HL-60 (cell line): ENCODE measurements at places on chromosomes 2 and 18.

DNA sequence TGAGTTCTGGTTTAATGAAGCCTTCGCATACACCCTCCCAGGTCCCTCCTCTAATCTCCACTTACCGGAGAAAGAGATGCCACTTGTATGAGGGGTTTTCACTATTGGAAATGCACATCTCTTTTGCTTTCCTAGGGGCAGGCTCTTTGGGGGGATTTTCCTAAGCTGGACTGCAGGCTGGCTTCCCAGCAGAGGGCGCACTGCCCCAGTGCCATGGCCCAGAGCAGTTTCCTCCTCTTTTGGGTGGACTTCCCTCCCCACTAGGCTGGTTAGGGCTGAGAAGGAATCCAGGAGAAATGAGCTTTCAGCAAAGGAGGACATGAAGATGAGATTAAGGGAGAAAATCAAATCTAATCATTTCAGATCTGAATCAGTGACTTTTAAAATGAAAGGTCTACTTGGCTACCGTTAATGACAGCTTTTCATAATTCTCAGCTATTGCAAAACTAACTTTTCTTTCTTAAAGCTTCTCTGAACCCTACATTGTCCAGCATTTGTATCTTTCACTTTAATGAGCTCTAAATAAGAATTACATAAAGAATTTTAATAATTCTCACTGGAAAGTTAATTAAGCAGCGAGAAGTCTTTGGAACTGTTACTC lies 784.1 kb upstream of the FANCL start:
- DNase-seq: peak; percentile 22

DNA sequence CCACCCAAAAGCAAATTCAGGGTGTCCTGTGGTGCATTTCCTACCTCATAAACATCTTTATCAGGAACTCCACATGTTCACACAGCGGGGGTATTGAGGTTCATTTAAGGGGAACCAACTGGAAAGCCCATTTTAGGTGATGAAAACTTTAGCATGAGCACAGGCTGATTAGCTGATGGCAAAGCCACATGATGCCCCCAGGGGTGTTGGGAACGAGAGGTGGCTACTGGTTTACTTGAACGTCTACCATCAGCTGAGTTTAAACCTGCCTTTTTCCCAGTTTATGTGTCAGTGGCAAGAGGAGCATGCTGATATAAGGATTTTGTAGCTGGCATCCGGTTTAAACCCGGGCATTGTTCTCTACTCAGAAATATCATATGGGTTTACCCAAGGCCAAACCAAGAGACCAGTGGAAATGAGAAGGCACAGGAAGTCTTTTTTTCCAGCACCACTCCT lies 54.5 kb upstream of the UPP2 start:
- DNase-seq: no peak

- DNase-seq: no peak
Measured at GRCh38 chr2:45885171-45885621, 233.7 kb downstream of the PRKCE start.

DNA sequence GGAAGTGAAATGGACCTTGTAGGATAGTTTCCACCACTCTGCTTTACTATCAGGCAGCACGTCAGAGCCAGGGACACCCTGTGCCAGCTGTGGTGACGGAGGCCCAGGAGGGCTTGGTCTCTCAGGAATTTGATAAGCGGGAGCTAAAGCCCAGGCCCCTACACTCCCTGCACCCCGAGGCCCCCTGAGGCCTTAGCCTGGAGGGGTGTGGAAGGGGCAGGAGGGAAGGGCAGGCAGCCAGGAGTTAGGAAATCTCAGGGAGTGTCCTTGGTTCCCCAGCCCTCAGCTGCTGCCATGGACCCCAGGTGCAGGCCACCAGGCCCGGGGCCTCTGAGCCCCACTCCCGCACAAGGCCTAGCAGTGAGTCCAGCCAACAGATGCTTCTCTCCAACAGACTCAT lies 38.2 kb downstream of the PDIA6 start:
- DNase-seq: no peak

- no peak for DNase-seq
Measured at GRCh38 chr18:42179542-42180121, 224.6 kb downstream of the PIK3C3 start.

GRCh38 chr2:179020156-179020750 lies 29.7 kb downstream of the CCDC141 start:
- peak; percentile 29 for DNase-seq

DNA sequence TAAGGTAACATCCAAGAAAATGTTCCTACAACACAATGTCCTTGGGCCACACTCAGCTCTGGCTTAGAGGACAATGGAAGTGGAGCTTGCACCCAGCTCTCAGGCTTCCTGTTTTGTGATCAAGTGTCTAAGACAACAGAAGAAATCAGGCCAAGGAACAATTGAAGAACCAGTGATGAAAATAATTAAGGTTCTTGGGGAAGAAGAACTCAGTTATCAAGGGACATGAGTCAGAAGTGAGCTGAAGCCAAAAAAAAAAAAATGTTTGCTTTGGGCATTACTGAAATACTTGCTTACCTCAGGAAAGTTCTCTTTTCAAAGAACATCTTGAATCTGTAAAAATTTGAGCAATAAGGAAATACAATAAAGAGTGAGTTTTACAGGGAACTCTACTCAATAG lies 299.0 kb downstream of the FBXO15 start:
- no peak for DNase-seq

DNA sequence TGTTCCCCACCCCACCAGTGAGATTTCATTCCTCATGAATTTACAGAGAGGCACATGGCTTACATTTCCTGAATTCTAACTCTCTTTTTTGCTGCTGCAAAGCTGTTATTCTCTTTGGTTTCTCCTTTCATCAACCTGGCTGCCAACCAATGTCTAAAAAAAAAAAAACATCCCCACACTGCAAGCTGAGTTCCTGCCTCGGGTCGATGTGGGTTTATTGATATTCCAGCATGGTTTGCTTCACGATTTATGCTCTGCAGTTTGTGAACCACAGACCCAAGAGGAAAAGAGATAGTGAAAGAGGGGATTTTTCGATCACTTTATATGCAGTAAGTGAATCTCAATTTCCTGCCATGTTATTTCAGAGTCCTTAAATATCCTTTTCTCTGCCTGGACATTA lies 363.6 kb downstream of the LPIN1 start:
- DNase-seq: no peak

GRCh38 chr2:74695663-74696062 lies 41.6 kb downstream of the SEMA4F start:
- no peak for DNase-seq

DNA sequence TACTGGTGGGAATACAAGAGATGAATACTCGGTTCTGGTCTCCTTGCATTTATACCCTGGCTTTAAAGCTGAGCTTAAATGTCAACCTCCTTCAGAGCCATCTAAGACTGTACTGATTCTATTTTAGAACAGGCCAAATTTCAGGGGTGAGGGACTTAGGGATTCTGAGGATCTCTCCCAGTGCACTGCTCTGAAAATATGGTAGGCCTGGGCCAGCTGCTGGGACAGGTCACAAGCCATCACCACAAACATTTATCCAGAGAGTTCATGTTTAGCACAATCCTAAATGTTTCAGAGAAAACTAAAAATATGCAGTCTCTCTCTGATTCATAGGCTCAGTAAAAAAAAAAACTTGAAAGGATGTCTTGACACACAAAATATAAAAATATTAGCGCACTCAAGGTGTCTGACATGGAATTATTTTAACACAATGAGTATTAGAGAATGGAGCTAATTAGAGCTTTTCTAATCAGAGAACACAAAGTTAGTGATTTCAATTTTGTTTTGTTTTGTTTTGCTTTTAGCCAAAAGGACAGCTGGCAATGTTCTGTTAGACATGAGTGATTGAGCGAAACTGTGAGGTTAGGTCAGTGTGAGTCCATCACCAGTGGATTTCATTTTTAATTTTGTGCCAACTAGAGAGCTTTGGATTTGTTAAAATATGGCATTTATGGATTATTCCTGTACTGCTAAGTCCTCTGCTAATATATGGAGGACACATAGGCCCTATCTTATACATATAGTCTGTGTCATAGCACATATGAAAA lies 38.8 kb downstream of the MFSD6 start:
- no peak for DNase-seq

DNA sequence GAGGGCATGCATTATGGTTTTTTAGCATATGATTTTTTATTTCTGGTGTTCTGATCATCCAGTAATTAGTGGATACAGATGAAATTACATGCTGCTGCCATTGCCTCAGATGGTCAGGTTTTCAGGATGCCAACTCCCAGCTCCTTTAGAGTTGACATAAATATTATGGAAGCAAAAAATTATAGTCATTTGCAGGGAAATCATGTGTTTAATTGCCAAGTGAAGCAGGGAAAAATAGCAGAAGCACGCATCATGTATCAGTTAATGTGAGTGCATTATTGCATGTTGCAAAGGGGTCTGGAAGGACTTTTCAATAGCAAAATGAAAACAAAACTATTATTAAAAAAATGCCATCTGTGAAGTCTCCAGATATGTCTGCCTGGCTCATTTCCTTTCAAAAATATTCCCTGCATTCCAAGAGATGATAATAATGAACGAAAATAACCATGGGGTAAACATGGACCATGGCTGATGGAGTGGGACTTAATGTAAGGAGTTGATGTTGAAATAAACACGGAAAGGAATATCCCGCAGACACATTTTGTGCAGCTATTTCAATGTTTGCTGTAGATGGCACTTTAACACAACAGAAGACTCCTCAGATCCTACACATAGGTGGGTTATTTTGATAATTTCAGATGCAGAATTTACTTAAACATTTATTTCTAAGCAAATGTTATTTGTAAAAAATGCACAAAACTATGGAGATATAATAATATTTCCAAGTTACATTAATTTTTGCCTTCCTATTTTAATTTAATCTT lies 87.7 kb upstream of the DYNAP start:
- no peak for DNase-seq

DNA sequence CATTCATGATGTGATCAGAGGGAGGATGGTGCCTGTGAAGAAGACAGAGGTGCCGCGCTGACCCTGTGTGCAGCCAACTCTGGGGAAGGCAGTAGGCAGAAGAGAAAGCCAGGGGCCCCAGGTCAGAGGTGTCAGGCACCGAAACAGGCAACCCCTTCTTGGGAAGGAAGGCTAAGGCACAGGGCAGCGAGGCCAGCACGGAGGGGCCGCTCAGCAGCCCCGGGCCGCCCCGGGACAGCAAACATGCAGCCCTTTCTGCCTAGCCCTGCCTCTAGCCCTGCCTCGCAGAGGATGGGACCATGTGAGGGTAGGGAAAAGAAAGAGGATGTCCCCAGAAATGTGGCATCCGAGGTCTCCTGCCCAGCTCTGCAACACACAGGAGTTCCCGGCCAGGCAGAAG lies 7.7 kb upstream of the MAL start:
- DNase-seq: no peak

- peak; percentile 61 for DNase-seq
Measured at GRCh38 chr2:127197475-127198385, 22.4 kb downstream of the CYP27C1 start.

- no peak for DNase-seq
Measured at GRCh38 chr2:237259201-237259600, 154.8 kb downstream of the COL6A3 start.

DNA sequence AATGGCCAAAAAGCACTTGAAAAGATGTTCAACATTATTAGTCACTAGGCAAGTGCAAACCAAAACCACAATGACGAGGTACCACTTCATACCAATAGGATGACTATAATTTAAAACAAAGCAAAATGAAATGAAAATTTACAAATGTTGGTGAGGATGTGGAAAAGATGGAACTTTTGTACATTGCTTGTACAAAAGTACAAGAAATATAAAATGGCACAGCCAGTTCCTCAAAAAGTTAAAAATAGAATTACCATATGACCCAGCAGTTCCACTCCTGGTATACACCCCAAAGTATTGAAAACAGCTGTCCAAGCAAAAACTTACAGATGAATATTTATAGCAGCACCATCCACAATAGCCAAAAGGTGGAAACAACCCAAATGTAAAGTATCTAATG lies 107.8 kb upstream of the XPO1 start:
- no peak for DNase-seq

DNA sequence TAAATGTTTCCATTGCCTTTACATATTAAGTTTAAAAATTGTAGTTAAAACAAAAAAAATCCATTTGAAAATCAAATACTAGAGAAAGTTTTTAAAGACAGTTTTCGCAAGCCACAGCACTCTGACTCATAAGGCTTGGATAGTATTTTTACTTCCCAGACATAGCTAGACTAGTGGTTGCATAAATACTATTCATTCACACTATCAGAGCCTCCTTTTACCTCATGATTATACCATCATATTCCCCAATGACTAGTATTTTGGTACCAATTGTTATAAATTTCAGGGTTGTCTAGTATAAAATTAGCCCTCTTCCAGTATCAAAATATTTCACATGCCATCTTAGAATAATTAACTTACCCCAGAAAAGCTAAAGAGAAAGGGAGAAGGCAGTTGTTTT lies 393.5 kb downstream of the ERBB4 start:
- DNase-seq: no peak

- DNase-seq: no peak
Measured at GRCh38 chr2:159164457-159164911, 122.0 kb downstream of the WDSUB1 start.

GRCh38 chr2:30860003-30860725 lies 52.9 kb upstream of the CAPN13 start:
- no peak for DNase-seq

GRCh38 chr2:221243771-221244170 lies 328.3 kb downstream of the EPHA4 start:
- no peak for DNase-seq

- no peak for DNase-seq
Measured at GRCh38 chr2:119158563-119159347, at the start of gene C1QL2. Gene C1QL2 (minus strand): TSS chr2:119158751. CDS start chr2:119158269, 482 bp downstream.

- no peak for DNase-seq
Measured at GRCh38 chr2:56680971-56681631, 497.3 kb downstream of the CCDC85A start.

DNA sequence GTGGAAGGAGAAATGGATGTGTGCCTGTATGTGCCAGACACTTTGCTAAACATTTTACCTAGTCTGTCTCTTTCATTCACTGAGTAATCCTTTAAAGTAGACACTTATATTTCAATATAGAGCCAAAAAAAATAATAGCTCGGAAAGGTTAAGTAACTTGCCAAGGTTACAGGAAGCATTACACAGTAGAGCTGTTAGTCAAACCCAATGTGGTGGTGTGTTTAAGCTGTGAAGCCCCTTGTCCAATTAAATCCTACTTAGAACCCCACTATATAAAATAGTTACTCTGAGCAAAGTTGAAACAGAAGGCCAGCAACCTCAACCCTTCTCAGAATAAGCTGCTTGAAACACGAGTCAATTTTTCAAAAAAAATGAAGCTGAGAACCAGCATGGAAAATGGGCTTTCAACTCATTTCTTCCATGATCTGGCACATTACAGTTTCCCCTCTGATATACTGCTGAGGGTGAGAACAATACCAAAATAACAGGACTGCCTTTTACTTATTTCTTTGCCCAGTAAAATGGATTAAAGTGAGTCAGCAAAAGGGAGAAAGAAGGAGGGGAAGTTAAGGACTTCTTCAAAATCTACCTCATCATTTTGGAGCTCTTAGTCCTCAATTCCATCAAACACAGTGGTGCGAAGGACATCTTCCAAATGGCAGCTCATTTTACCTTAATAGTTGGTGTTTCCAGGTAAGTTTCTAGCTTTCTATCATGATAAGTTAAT lies 7.9 kb downstream of the RDH14 start:
- no peak for DNase-seq

GRCh38 chr2:240999873-241000541 lies 1.6 kb downstream of the SNED1 start:
- DNase-seq: no peak

- DNase-seq: no peak
Measured at GRCh38 chr2:241091201-241091600, 10.9 kb downstream of the MTERF4 start.

- DNase-seq: no peak
Measured at GRCh38 chr2:84939426-84940087, 31.4 kb upstream of the KCMF1 start.

GRCh38 chr2:61707984-61708852 lies 145.6 kb downstream of the FAM161A start:
- DNase-seq: no peak

- DNase-seq: no peak
Measured at GRCh38 chr2:23478087-23478932, 93.3 kb downstream of the KLHL29 start.
